Mesothelial cell of epicardium (in vitro differentiated cells): ENCODE measurements at places on chromosomes 16 and 17.

DNA sequence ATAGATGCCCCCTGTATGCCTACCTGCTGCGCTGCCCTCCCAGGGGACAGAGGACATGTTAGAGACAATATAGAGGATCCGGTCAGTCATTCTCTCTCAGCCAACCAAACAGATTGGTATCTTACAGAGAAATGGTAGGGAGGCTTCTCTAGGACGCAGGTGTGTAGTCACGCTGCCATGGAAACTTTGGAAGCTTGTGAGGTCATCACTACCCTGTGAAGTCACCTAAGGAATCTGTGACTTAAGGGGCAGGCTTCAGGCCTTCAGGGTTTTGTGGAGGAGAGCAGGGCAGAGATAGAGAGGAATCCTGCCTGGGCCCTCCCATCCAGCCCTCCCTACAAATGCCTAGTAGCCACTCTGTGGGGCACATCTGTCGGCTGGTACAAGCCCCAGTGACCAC is at the start of gene DPEP2NB:
DPEP2NB (minus strand) TSS at position 231 of the 400 bp plus-strand sequence; CDS start at position 90, 141 bp downstream.
- peaks cover 7% of the 10 kb centered on the region for H3K27me3 ChIP-seq
- DNase-seq = no peak
- peaks cover 2% of the 10 kb centered on the region for H3K36me3 ChIP-seq
- H3K4me1 ChIP-seq = no peaks in the 10 kb centered on the region
- no peak within 1 kb of the TSS for H3K4me3 ChIP-seq

GRCh38 chr17:45098081-45098868 is 34.0 kb downstream of the PLCD3 start:
- peak overlapping the region; percentile 69 for H3K27ac ChIP-seq
- H3K36me3 ChIP-seq = peaks cover 39% of the 10 kb centered on the region
- H3K4me3 ChIP-seq = no peak overlapping the region
- no peaks in the 10 kb centered on the region for H3K27me3 ChIP-seq

DNA sequence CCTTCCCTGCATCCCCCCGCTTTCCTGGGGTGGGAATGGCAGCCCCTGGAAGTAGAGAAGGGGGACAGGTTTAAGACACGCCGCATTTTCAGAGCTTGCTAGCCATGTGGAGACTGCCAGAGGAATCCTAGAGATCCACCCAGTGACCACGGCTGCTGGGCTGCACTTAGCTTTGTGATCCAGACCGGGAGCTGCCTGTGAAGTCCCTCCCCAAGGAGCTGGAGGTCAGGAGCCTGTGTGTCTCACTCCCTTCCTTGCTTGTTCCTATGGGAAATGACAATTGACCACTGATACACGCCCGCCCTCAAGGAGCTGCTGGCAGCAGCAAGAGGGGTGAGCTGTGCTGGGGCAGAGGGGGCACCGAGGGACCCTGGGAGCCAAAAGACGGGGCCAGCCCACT is 73.7 kb downstream of the SREBF1 start:
- no peaks in the 10 kb centered on the region for H3K27me3 ChIP-seq
- peaks cover 9% of the 10 kb centered on the region for H3K36me3 ChIP-seq
- peak overlapping the region; percentile 75 for H3K27ac ChIP-seq
- H3K4me3 ChIP-seq = no peak overlapping the region

DNA sequence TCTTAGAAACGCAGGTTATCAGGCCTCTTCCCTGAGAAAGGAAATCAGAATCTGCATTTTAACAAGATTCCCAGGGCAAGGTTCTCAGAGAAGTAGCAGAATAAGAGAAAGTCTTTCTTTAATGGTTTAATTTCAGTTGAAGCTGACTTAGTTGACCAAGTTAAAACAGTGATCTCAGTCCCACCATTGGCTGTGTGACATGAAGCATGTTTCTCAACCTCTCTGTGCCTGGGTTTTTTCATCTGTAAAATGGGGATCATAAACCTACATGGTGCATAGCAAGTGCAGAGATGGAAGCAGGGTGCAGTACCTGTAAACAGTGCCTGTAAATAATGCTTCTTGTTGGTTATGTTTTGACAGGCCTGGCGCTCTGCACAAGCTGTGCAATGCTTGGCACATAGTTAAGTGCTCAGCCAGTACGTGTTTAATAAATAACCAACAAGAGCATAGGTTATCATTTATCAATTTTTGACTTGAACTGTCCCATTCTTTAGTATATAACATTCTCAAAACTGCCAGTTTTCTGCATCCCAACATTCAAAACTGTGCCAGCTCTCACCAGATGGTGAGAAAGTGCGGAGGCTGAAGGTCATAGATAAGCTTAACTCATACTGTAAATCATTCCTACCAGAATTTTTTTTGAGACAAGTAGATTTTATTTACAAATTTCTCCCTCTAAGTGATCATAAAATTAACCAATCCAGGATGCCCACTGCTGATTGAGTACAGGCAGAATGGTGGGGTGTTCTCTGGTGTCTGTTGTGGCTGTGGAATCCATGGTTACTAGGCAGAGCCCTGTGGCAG is 6.9 kb downstream of the C17orf67 start:
- H3K4me3 ChIP-seq = no peak overlapping the region
- no peak for DNase-seq
- H3K4me1 ChIP-seq = no peaks in the 10 kb centered on the region

- H3K27ac ChIP-seq = no peak overlapping the region
- H3K4me1 ChIP-seq = no peaks in the 10 kb centered on the region
- no peak for DNase-seq
- peaks cover 24% of the 10 kb centered on the region for H3K36me3 ChIP-seq
Measured at GRCh38 chr17:9380361-9380760, 195.3 kb downstream of the STX8 start.

- peaks cover 4% of the 10 kb centered on the region for H3K4me1 ChIP-seq
- H3K4me3 ChIP-seq = no peak overlapping the region
- no peaks in the 10 kb centered on the region for H3K27me3 ChIP-seq
- no peak for DNase-seq
- no peak overlapping the region for H3K27ac ChIP-seq
- peaks cover 9% of the 10 kb centered on the region for H3K36me3 ChIP-seq
Measured at GRCh38 chr16:69589434-69590269, 23.9 kb downstream of the NFAT5 start.

DNA sequence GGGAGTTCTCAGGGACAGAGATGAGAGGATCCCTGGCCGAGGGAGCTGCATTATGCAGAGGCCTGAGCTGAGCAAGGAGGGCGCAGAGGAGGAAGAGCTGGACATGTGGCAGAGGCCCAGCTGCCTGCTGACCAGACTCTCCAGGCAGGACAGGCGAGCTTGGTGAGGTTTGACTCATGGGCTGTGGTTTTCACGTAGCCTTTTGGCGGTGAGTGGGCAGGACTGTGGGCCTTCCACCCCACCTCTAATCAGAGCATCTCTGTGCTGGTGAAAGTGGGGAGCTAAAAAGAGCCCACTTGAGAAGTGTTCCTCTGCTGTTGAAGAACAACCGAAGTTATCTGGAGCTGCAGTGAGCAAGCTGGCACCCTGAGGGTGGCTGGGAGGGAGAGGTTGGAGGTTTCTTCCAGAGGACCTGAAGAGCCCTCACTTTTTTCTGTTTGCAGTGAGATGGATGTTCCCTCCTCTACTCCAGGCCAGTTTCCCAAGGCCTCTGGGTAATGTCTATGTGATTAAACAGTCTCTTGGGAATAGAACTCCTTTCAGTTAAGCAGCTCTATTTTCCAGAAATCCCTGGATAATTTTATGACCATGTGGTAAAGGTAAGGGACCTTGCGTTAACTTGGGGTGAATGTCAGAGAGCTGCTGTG is 11.9 kb downstream of the EPN2 start:
- DNase-seq = no peak
- peaks cover 10% of the 10 kb centered on the region for H3K36me3 ChIP-seq
- H3K4me1 ChIP-seq = peaks cover 24% of the 10 kb centered on the region
- peak overlapping the region; percentile 85 for H3K27ac ChIP-seq

DNA sequence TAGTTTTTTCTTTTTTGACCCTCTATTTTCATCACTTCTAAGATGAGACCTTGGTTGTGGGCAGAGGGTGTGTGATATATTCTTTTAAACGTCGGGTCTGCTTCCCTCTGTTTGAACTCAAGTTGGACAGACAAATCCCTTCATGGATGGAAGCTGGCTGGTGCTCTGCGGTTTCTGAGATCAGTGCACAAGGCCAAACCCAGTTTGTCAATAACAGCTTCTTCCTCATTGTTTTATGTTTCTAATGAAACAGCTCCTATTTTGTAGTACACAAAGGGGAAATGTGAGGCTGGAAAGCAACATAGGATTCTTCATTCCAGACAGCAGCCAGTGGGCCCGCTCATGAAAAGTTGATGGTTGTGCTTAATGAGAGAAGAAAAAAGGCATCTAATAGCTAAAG is 159.6 kb downstream of the PRKCA start:
- no peak overlapping the region for H3K4me3 ChIP-seq
- H3K36me3 ChIP-seq = peaks cover 3% of the 10 kb centered on the region
- peaks cover 15% of the 10 kb centered on the region for H3K4me1 ChIP-seq
- H3K27ac ChIP-seq = no peak overlapping the region

DNA sequence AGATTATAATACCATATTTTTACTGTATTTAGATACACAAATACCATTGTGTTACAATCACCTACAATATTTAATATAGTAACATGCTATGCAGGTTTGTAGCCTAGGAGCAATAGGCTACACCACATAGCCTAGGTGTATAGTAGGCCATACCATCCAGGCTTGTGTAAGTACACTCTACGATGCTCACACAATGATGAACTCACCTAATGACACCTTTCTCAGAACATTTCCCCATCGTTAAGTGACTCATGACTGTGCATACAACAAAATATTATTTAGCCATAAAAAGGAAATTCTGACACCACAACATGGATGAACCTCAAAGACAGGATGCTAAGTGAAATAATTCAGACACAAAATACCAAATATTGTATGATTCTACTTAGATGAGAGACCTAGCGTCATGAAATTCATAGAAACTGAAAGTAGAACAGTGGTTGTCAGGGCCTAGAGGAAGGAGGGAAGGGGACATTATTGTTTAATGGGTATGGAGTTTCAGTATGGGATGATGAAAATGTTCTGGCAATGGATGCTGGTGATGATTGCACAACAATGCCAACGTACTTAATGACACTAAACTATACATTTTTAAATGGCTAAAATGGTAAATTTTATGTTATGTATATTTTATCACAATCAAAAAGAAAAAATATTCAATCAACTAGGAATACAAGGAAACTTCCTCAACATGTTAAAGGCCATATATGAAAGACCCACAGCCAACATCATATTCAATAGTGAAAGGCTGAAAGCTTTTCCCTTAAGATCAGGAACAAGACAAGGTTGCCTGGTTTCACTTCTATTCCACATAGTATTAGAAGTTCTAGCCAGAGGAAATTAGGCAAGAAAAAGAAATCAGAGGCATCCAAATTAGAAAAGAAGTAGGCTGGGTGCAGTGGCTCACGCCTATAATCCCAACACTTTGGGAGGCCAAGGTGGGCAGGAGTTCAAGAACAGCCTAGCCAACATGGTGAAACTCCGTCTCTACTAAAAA is 5.9 kb upstream of the C16orf87 start:
- no peak for DNase-seq
- H3K36me3 ChIP-seq = peaks cover under 1% of the 10 kb centered on the region
- no peaks in the 10 kb centered on the region for H3K27me3 ChIP-seq
- H3K27ac ChIP-seq = no peak overlapping the region
- no peak overlapping the region for H3K4me3 ChIP-seq
